Lower lobe of right lung (tissue), 2 donors: ENCODE measurements at places on chromosomes 11 and 22.

GRCh38 chr22:49063545-49063890, 764.2 kb downstream of the BRD1 start:
- DNase-seq = no peak

GRCh38 chr11:115590254-115590653, 86.0 kb upstream of the CADM1 start:
- no peak for DNase-seq

DNA sequence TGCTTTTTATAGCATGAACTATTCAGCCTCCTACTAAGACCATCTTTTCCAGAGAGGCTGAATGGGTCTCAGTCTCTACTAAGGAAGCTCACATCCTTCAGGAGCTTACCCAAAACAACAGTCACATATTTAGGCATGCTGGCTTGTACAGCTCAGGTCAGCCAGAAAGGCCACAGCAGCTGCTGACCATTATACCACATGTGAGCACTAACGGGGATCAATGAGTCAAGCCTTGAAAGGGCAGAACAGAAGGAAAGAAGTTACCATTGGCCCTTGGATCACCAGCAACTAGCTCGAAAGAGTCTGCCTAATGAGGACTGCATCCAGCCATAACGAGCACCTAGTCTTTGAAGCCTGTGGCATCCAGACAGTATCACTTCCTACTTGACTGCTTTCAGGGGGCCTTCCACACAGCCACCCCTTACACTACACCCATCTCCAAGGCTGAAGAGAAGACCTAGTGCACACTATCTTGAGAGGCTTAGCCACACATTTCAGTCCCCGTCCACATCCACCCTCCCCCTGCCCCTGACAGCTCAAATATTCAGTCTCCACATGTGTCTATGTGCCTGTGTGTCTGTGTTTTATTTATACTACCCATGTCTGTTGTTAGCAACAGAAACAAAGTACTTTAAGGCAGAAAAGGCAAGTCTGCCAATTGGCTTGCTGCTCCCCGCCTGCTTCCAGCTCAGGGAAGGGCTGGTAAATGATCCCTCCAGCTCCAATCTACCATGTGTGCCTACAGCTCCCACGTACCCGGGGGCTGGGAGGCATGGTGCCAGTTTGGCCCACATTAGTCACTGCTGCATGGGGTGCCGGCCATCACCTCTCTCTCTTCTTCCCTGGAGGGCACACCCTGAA, 95.5 kb downstream of the RPL27A start:
- no peak for DNase-seq

DNA sequence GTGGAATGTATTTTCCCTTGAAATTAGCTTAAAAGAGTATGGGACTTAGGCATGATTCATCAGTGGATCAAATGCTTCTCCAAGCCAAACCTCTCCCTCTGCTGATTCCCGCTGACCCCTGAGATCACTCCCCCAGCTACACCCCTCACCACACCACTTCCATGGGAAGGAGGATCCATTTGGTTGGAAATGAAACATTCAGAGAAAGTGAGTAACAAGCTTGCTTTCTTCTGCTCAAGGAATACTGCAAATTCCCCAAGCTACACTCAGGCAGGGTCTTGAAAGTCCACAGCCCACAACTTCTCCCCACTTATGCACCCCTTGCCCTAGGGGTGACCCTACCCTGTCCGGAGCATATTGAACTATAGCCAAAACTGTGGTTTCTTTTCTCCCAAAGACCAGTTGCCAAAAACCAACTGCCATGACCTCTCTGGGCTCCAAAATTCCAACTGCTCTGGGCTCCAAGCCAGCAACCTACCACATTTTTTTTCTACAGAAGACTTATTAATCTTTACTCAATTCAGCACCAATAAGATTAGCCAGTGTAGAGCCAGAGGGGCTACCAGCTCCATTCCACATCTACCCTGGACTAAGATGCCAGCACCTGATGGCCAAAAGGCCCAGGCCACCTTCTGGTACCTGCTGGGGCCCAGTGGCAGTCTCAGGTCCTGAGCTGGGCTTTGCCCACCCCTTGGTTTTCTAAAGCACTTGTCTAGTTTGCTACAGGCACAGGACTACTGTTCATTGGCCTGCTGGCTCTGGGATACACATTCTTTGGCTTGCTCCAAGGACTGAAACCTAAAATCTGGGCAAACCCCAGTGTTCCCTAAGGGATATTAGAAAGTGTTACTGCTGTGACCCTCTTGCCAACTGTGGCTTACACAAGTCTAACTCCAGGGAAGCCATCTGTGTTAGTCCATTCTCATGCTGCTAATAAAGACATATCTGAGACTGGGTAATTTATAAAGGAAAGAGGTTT, 101.1 kb downstream of the MICAL3 start:
- DNase-seq = no peak

DNA sequence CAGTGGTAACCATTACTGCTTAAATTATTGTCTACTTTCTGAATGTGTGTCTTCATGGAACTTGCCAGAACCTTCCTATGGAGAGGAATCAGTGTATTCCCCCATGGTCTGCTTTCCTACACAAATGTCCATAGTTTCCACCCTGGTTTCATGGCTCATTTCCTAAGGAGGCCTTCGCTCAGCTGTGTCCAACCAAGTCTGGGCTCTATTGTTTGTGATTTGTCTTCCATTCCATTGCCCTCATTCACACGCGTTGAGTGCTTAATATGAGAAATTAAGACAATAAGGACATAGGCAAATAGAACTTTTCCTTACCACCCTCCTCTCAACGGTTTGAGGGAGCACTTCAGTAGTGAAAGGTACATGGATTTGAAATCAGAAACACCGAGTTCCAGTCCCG, 510.6 kb downstream of the NTM start:
- DNase-seq = no peak

GRCh38 chr22:41198027-41198580, 7.0 kb upstream of the L3MBTL2 start:
- DNase-seq = peak; percentile 58

GRCh38 chr11:77968337-77968736, 26.1 kb downstream of the INTS4 start:
- DNase-seq = no peak

DNA sequence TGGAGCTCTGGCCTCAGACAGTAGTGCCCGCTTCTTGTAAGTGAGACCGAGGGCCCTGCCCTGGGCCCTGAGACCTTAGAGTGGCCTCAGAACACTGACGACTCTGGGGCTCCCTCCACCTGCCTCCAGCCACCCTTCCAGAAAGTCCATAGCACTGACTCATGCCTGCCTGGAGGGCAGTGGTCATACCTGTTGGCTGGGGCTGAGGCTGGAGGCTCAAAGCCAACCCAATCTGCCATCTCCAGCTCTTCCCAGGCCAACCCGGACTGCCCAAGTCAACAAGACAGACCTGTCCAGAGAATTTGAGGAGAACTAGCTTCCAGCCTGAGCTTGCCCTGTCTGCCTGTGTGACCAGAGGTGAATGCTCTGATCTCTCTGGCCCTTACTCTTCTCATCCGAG, 66.9 kb upstream of the TTLL12 start:
- no peak for DNase-seq

DNA sequence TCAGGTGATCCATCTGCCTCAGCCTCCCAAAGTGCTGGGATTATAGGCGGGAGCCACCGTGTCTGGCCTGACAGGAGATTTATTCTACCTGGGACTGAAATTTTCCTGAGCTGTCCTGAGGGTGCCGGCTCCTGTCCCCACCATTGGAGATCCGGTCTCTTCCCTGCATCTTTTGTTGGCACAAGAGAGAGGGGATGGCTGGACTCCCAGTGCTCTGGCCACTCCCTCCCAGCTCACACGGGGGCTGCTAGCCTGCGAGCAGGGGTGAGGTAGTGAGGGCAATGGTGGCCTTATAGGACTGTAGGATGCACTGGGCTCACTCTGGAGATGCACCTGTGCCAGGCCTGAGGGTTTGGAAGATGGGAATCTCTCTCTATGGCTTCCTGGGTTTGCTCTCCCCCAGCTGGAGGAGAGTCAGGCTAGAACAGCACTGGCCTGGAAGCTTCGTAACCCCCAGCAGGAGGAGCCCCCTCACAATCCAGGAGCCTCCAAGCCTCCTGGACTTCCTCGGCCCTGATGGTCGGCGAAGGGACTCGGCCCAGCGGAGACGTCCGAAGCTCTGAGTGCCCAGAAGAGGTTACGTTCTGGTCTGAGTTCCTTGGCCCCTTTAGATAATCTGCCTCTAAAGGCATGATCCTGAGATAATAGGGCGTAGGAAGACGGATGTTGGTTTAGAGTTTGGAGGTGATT, 106.4 kb downstream of the NECTIN1 start:
- DNase-seq = no peak

GRCh38 chr11:3231851-3232744, at the start of gene MRGPRE:
Gene MRGPRE (minus strand): TSS chr11:3232417. CDS start chr11:3228799, 3,618 bp downstream.
- peak; percentile 46 for DNase-seq

DNA sequence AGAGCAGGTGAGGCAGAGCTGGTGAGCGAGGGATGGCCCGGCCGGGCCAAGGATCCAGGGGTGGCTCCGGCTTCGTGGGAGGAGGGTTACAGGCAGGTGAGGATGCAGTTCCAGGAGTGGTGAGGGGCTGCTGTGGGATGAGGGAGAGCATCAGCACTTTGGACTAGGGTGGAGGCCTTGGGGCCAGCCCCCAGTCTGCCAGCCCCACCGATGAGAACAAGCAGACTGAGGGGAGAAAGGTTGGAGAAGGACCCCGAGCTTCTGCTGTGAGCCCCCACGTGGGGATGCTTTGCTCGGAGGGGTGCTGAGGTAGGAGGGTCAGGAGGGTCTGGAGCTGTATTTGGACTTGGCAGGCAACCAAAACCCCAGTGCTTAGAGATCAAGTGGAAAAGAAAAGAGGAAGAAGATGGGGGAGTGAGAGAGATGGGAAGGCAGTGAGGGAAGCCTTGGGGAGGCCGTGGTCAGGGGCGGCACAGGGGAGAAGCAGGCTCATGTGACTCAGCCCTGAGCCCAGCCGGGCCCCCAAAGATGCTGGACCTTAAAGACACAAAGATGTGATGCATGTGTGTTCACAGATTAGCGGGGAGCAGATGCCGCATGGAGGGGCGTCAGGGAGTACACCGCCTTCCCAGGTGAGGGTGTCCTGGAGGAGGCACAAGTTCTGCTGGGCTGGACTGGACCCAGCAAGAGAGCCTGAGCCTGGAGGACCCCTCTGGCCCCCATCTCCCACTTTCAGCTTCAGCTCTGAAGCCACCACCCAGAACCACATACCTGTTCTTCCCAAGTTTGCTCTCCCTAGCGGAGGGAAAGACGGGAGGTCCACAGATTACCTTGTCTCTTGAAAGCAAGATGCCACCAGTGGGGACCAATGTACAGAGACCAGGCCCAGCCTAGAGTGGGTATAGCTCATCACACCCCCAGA, 91.3 kb downstream of the CDKN1C start:
- DNase-seq = peak; percentile 44

GRCh38 chr11:66271816-66272215, 3.4 kb downstream of the RAB1B start:
- DNase-seq = no peak

DNA sequence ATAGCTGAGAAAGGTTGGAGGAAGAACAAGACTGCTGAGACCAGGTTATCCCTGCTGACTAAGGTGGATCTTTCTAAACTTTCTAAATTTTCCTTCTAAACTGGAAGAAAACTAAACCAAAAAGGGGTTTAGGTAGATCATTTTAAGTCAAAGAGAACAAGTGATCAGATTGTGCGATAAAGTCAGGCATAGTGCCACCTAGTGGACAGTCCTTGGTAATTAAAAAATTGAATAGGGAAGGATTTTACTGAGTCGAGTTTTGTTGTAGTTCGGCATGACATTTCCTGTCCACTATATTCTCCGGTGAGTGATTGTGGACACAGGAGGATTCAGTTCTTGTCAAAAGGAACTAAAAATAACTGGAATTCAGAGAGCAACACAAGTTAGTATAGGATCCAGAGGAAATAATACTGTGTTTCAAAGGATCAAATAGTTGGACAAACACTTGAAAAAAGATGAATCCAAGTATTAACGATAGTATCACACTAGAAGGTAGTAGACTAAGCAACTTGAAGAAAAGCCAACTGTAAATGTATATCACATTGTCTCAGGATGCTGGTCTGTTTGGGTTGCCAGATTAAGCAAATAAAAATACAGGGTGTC, 1236.4 kb downstream of the FAM181B start:
- no peak for DNase-seq

GRCh38 chr11:130145975-130146776, 13.4 kb upstream of the ST14 start:
- peak; percentile 84 for DNase-seq

DNA sequence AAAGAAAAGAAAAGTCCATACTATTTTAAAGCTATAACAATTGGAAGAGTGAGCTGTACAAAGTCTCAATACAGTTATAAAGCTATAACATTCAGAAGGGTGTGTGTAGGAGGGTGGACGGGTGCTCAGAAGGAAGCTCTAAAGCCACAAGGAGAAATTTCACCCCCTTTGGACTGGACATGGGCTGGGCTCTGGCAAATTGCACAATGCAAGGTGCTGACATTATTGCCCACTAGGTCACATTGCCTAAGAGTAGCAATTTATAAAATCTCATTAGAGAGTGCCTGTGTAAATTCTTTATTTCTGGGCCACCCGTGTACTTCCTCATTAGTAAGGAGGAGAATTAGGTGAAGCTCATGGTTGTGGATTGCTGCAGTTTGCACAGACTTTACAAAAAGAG, 5.7 kb upstream of the APOBEC3A start:
- no peak for DNase-seq

DNA sequence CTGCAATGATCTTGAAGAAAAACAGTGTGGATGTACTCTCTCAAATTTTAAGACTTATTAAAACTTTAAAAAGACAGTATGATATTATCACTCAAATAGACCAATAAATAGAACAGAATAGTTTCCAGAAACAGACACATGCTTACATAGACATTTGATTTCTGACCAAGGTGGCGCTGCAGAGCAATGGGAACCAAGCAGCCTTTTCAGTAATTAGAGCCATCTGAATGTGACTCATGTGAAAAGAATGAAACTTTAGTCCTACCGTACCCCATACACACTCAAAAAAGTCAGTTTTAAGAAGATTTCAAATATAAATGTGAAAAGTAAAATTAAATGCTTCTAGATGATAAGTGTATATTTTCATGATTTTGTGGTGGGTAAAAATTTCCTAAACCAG, 74.2 kb upstream of the MS4A8 start:
- DNase-seq = no peak

DNA sequence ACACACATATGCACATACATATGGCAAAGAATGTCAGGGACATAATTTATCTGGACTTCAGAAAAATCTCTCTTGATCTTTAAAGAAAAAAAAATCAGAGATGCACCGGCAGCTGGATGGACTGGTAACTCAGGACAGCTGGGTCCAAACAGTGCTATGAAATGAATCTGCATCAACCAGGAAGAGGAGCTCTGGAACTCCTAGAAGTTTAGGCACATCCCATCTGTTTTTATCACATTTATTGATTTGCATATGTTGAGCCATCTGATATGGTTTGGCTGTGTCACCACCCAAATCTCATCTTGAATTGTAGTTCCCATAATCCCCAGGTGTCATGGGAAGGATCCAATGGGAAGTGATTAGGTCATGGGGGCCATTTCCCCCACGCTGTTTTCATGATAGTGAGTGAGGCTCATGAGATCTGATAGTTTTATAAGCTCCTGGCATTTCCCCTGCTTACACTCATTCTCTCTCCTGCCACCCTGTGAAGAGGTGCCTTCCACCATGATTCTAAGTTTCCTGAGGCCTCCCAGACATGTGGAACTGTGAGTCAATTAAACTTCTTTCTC, 87.7 kb upstream of the AKIP1 start:
- no peak for DNase-seq
